ENCODE measurements at places on chromosomes 13 and 19.
A peak's percentile ranks its signal among the peaks of the same experiment; 100 is the strongest.

- no peak for DNase-seq
These were observed 788 bp upstream of the RTBDN start for GRCh38 chr19:12834976-12835757.

- no peak for DNase-seq
These were observed 4.9 kb upstream of the IRF2BP1 start for GRCh38 chr19:45890877-45891276.

- DNase-seq = peak; percentile 95
These were observed at the start of gene FUT1 for GRCh38 chr19:48752496-48753365. Gene FUT1, minus strand, starts transcription at chr19:48752641. Its CDS starts 1,360 bp downstream, at chr19:48751281.

- no peak for DNase-seq
These were observed 6.0 kb upstream of the TNFAIP8L1 start for GRCh38 chr19:4633140-4633967.

DNA sequence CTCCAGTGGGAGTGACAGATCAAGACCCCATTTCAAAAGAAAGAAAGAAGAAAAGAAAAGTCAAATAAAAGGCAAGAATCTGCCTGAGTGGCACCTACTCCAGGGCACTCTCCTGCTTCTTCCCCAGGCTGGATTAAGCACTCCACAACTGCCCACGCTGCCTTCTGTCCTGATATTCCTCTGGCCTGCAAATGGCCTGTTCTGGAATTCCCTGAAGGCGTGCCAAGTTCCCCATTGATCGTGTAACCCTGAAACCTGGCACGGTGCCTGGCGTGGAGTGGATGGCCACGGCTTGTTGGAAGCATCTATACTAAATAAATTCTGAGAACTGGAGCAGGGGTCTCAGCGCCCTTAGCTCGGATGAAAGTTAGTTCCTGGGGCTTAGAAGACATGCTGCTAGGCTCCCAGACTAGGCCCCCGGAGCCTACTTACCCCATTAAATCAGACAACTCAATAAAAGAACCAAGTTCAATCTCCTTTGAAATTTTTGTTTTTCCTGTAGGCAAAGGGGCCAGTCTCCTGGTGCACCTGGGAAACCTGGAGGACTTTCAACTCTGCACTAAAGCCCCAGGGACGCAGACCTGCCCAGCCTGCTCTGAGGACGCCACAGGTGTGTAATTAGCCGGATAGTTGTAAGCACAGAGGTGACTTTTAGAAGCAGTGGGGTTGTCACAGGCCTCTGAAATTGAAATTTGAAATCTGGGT lies 21.9 kb downstream of the ANKRD27 start:
- DNase-seq = no peak

DNA sequence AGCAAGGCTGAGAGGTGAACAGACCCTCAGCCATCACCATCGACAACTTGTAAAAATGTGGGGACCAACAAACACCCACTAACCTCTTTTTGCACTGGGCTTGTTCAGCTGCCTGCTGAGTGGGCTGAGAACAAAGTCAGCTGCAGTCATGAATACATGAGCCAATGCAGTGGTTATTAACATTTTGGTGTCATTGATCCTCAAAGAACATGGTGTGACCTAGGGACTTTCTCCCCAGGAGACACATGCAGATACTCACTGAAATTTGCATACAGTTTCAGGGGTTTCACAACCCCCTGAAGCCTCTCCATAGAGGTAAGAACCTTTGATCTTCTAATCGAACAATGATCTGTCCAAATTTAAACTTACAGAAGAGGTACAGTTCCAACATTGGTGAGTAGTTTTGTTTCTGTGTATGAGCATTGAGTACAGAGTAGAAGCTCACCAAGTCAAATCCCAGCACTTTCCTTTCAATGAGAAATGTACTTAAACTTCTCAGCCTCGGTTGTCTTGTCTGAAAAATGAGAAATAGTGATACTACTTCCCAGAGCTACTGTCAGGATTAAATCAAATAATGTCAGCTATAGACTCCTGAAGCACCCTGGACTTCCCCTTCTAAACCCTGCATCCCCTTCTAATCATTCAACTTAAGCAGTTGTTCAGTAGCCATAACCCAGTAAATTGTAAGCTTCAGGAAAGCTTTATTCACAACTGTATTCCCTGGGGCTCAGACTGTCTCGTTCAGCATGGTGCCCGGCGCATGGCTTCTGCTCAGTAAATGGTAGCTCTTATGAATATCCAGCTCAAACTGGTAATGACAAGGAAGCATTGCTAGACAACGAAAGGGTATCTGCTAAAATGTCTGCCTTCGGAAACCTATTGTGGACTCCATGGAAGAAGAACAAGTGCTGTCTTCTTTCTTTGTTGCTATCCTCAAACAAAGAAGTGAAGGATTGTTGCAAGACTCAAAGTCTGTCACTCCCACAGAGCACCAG lies 148.7 kb downstream of the FOXO1 start:
- DNase-seq = no peak

GRCh38 chr13:91277013-91277676 lies 70.3 kb upstream of the MIR17HG start:
- DNase-seq = no peak

- no peak for DNase-seq
These were observed 27.1 kb upstream of the DOCK9 start for GRCh38 chr13:99004978-99005377.

- DNase-seq = no peak
These were observed 118.3 kb downstream of the COL4A2 start for GRCh38 chr13:110425444-110425780.

- DNase-seq = no peak
These were observed 15.9 kb downstream of the CBARP start for GRCh38 chr19:1221904-1222255.

- no peak for DNase-seq
These were observed 46.0 kb downstream of the PRR20E start for GRCh38 chr13:57212989-57213388.

DNA sequence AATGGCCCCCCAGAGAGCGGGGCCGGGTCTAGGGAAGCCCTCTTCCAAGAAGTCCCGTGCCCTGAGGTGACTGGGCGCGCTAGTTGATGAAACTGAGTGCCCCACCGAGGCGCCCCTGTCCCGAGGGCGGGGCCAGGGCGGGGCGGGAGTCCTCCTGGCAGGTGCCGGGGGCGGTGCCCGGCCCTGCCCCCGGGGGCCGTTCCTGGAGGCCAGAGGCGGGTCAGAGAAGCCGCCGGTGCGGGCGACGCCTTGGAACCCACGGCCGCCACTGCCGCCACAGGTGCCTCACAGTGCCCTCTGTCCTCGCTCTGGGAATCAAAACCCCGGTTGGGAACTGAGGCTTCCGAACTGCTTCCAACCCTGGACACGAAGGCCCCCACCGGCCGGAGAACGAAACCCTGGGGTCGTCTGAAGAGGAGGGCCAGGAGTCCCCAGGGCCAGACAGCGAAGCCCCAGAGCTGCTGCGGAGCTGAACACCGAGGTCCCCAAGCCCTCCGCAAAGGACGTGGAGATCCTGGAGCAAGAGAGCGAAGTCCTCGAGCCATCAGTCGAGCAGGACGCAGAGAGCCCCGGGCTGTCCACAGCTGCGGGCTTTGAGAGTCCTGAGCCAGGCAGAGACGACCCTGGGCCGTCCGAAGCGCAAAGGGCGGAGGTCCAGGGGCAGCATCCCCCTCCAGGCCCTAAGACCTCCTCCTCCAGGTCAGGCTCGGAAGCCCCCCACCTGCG lies at the start of gene MISP3:
MISP3 (plus strand) TSS at position 252 of the 726 bp plus-strand sequence. CDS start 524 bp downstream, outside the sequence.
- DNase-seq = no peak

DNA sequence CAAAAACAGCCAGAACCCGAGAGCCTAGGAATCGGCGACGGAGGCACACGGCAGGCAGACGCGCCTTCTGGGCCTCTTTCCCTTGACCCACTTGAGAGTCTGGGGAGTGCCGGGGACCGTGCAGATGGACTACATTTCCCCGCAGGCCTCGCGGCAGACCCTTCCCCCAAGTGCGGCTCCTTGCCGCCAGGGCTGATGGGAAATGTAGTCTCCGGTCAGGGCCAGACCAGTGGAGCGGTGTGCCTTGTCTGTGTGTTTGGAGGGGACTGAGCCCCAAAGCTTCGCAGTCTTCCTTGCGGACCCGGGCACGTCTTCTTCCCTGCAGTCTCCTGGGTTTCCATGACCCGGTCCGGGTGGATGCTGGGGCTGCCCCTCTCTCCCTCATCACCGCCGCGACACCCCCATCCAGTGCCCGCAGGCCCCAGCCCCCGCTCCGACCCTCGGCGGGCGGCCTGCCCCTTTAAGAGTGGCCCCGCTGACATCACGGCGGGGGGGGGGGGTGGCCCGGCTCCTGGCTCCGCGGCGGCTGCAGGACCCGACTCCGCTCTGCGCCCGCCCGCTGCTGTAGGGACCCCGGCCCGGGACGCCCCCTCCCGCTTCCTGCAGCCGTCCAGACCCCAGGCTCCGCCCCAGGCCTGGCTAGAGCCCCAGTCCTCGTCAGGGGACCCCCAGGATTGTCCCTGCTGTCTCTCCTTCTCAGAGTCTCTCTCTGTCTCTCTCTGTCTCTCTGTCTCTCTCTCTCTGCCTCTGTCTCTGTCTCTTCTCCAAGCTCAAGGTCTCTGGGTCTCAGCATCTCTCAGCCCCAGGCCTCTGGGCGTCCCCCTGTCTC lies 758 bp upstream of the CACNG7 start:
- peak; percentile 78 for DNase-seq

GRCh38 chr19:51025401-51025800 lies 1.0 kb downstream of the KLK11 start:
- DNase-seq = no peak

DNA sequence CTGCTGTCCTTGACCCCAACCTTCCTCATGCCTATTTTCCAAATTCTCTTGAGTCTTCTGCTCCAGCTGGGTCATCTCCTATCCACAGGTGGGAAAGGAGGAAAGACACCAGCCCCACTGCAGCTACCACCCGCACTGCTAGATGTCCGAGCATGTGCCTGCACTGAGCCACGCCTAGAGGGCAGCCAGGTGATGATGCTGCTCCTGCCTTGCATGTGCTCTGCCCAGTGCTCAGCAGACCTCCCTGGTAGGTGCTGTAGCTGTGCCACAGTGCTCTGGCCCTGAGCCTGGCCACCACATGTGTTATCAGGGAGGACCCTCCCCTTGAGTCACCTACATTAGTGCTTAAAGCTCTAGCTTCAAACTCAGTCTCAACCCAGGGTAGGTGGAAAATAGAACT lies 6.9 kb upstream of the CYSLTR2 start:
- no peak for DNase-seq

DNA sequence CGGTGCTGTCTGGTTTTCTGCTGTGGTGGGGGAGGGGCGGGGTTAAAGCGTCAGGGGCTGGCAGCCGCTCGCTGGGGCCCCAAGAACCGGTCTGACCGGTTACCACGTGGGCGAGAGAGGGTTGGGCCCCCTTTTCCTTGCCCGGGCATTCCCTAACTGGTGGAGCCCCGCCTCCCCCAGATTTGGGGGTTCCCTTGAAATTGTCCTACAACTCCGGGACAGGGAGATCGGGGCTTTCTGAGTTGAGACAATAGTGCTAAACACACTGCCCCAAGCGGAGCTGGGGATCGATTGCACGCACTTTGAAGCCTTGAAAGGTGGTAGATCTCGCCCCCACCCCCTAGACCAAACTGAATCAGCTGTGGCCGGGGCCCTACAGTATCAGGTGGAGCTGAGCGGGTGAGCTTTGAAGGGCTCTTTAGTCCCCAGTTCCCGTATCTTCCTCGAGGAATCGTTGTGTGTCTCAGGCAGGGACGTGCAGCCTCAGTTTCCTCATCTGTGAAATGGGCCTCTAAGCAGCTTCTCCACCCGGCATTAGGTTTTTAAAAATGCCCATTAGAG lies 4.8 kb downstream of the IER2 start:
- no peak for DNase-seq

DNA sequence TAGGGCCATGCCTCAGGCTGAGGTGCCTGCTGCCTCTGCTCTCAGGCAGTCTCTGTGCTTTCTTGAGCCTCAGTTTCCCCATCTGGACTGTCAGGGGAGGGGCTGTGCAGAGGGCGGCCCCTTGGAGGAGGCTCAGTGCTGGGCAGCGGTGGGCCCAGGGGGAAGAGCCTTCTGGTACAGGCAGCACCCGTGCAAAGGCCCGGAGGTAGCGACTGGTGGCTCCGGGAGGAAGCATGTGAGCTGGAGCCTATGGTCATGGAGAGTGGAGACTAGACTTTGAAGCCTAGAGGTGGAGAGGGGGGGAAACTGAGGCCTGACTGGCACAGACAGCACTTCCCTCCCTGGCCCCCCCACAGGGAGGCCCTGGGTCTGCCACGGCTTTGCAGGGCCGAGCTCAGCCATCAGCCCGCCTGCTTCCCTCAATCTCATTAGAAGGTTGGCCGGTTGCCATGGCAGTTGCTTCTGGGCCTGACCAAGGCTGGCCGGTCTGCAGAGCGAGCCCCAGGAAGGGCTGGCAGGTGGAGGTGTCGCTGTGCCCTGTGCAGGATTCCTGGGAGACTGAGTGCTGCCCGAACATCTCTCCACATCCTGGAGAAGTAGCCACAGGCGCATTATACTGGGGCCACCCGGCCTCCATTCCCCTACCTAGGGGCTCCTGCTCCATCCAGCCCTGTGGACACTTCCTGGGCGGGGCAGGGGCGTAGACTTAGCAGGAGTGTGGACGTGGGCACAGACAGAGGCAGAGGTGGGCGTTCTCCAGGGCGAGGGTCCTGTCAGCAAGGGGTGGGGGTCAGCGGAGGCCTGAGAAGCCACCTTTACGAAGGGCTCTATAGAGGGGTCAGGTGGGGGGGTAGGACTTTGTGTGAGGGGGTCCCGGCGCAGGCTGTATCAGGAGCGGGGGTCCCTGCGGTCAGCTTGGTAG lies 53.2 kb downstream of the CRTC1 start:
- DNase-seq = no peak

DNA sequence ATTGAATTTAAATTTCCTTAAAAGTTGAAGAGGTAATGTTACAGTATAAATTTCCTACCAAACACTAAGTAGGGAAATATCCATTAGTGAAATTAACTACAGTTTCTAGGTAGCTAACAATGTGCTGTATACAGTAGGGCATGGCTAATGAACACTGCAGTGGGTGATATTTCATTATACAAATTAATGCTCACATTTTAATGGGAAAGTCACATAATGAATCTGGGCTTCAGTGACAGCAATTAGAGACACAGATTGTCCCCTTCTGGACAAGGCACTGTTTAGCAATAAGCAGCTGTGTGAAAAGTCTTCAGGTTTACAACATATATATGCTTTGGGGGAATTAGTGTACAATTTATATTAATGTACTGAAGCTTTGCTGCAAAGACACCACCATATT lies 169.4 kb downstream of the ZNF536 start:
- DNase-seq = no peak

DNA sequence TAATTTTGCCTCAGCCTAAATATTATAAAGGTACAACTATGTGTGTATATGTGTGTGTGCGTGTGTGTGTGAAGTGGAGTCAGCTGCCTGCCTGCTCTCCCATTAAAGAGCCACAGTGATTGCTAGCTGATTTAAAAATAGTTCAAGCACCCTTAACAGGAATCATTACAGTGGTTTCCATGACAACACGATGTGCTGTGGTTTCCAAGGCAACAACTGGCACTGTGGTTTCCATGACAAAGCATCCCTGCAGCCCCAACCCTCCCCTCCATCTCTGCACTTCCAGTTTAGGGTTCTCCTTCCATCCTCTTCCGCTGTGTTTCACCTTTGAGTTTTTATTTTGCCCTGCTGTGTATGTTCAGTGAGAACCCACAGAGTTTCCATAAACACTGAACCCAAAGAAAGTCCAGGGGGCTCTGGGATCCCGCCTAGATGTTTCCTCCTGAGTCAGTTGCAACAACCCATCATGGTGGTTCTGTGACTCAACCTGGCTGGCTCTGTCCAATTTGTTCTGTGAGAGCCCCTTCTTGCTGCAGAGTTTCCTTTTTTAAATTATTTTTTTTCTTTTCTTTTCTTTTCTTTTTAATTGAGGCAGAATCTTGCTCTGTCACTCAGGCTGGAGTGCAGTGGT lies 7.1 kb upstream of the PNMA8A start:
- no peak for DNase-seq

All from NCI-H1930 (cell line).